ENCODE measurements at places on chromosomes 7 and 10.

DNA sequence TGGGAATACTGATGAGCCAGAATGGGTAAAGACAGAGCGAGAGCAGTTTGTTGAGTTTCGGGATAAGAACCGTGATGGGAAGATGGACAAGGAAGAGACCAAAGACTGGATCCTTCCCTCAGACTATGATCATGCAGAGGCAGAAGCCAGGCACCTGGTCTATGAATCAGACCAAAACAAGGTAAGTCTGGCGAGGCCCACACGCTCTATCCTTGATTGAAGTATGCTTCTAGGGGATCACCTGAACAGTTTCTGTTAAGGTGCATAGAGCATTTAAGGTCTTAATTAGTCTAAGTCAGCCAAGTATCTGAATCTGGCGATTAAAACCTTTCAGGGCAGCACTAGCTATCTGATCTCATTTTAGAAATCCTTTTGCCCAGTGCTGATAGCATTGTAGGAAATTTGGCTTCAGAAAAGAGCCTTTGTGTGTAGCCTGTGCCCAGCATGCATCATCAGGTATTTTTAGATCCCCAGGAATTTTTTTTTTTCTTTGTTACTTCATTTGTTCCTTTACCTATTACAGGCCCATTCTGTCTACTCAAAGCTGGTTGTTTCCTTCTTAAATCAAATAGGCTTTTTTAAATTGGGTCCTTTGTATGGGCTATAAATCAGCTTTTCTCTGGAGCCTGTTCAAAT lies 8.0 kb downstream of the OPN1SW start:
- DNase-seq, result no peak

- no peak for DNase-seq
These were observed 4.3 kb downstream of the HNRNPF start for GRCh38 chr10:43404704-43405084.

- no peak for DNase-seq
These were observed 33.2 kb downstream of the DRGX start for GRCh38 chr10:49362596-49363260.

- no peak for DNase-seq
These were observed 23.4 kb downstream of the ENTPD7 start for GRCh38 chr10:99682752-99683151.

GRCh38 chr10:86848747-86849146 lies 92.3 kb downstream of the BMPR1A start:
- DNase-seq, result no peak

GRCh38 chr10:76068856-76069255 lies 637.4 kb downstream of the LRMDA start:
- no peak for DNase-seq

GRCh38 chr7:27111042-27111750 lies 8.7 kb upstream of the HOXA2 start:
- no peak for DNase-seq

All from stimulated activated CD8-positive, alpha-beta memory T cell treated with anti-CD3 and anti-CD28 coated beads, Interleukin-15, amount 100 ng/mL, for 24 hours (primary cell).